ENCODE measurements at places on chromosomes 2 and 18.

DNA sequence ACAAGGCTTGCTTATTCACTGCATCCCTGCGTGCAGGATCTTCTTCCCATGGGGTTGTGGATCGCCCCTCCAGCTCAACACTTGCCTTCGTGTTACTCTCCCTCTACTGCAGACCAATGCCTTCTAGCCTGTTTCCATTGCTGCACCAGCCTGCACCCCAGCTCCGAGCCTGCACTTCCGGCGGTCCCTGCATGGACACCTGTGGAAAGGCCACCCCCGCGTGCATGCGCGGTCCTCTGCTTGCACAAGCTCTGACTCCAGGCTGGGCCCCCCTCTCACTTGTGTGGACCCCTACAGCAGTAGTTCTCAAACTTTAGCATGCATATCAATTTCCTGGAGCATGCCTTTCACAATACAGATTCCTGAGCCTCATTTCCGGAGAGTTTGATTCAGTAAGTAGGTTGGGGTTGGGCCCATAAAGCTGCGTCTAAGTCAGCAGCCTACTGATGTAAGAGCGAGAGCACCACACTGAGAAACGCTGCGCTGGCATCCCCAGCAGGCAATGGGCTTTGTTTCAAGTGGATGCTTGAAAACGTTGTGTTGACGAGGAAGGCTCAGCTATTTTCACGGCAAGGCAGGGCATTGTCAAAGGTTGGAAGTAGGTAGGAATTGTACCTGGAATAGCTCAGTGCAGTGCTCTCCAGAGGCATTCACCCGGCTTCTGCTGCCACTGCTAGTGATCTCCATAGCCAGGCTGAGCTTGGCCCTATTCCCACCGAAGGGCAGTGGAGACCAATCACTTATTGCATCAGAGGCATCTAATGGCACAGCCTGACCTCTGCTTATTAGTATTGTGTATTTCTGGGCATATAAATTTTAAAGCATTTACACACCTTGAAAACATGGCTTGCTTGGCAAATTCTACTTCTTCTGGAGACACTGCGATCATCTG is 32.6 kb downstream of the CREG2 start:
- DNase-seq = no peak

DNA sequence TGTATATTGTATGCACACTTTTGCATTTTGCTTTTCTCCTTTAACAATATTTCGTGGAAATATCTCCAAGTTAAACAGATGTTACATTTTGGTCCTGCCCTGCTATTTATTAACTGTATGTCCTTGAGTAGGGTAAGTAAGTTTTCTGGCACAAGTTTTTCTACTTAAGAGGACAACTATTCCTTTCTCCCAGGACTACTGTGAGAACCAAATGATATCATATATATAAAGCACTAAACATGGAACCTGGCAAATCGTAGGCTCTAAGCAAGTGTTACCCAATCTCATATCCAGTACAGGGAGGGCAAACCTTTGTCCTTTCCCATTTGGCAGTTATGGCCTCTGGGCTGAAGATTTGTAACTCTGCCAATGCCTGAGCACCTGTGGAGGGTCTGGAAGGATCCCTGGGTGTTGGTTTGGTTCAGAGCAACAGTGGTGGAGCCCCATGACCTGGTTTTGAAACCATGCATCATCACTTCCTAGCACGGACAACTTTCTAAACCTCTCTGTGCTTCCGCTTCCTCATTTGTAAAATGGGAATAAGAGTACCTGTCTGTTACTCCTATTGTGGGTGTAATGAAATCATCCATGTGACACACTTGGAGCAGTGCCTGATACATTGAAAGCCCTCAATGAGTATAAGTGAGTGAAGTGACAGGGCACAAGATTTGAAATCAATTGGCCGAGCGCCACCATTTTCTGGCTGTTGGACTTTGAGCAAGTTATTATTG is 28.3 kb upstream of the ICOS start:
- no peak for DNase-seq

DNA sequence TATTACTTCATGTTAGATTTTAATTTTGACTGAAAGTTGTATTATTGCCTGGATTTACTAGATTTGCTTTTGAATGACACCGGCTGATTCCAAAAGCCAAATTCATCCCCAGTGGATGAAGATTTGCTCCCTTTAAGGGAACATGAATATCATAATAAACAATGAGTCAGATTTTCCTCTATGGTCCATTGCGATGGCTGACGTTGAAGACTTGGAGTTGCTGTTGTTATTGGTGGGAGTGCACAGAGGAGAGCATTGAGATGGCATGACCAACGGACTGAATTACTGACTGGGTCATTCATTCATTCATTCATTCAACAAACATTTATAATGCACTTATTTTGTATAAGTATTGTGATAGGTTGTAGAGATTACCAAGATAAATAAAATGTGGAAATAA is 33.4 kb upstream of the LYPD1 start:
- DNase-seq = no peak

DNA sequence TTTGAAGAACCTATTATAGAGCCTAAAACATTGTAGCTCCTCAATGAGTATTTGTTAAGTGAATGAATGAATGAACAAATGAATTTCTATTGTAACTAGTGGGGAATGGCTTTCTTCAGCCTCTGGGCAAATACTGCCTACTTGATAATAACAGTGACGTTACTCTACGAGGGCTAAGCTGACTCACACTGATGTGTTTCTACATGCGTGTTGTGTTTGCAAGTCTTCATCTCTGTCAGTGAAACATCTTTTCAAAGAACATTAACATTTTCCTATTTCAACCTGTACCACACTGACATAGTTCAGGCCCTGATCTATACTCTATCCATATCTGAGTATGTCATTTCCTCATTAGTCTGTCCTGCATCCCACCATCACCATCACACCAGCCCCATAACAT is 319.9 kb upstream of the ACVR2A start:
- DNase-seq = no peak

GRCh38 chr2:127531221-127531648 is 4.2 kb upstream of the MYO7B start:
- DNase-seq = no peak

DNA sequence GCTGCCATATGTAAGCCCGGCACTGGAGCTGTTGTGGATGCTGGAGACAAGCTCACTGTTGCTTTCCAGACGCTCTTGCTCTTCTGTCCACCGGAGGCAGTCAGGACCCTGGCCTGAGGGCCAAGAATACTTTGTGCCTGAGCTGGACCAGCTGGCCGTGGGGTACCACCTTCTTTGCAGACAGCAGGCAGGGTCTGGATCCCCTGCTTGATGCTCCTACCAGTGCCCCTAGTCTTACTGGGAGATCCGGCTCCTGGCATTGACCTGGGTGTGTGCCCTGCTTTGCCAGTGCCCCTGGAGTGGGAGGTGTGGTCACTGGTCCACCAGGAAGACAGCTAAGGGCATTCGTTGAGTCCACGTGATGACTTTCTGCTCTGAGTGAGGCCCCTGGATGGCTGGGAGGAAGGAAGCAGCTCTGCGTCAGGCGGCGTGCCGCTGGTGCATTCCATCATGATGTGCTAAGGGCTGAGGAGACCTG is 59.3 kb downstream of the LRRFIP1 start:
- DNase-seq = no peak

DNA sequence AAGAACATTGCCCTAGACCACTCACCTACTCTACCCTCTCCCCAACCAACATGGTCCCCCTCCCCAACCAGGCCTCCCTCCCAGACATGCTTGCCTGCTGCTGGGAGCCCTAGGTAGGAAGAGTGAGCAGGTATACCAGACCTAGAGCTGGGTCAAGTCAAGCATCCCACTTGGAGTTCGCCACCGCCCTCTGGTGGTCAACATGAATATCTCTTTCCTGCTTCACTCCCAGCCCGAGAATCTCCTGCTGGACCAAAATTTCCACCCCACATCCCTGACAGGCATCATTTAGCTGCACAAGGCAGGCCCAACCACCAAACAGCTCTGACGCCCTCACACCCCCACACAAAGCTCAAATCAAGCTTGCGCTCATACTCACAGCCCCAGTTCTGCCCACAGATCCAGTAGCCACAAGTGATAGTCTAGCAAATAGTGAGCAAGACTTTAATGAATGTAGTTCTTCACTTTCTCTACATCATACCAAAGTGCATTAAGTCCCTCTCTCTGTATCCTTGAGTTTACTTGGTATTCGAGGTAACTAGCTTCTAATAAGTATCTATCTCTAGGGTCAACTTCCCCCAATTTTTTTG is 116.0 kb downstream of the TNS1 start:
- DNase-seq = peak; percentile 48

GRCh38 chr18:31533236-31533635 is 35.3 kb downstream of the DSG2 start:
- no peak for DNase-seq

GRCh38 chr18:47063096-47063495 is 27.7 kb upstream of the ELOA2 start:
- DNase-seq = no peak

GRCh38 chr2:133732982-133733900 is 165.0 kb upstream of the NCKAP5 start:
- DNase-seq = no peak

GRCh38 chr2:131556998-131557397 is 29.3 kb downstream of the CCDC74A start:
- DNase-seq = no peak
